ENCODE measurements at places on chromosomes 2 and 18.

DNA sequence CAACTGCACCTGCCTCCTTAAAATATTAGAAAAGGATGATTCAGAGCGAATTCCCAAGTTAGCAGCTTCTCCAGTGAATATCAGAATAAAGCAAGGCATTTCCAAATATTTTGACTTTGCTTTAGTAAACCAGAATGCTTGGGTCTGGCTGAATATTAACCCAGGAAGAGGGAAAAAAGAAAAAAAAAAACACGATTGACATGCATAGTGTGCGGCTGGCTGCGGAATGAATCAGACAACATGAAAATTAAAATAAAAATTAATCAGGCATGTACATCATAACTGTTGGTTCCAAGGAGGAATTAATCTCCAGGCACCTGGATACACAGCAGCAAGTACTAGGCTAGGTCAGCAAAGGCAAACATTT, 105.8 kb upstream of the NCKAP5 start:
- no peak for DNase-seq

- no peak for DNase-seq
Observed at GRCh38 chr2:234285541-234285940, 211.3 kb downstream of the ARL4C start.

DNA sequence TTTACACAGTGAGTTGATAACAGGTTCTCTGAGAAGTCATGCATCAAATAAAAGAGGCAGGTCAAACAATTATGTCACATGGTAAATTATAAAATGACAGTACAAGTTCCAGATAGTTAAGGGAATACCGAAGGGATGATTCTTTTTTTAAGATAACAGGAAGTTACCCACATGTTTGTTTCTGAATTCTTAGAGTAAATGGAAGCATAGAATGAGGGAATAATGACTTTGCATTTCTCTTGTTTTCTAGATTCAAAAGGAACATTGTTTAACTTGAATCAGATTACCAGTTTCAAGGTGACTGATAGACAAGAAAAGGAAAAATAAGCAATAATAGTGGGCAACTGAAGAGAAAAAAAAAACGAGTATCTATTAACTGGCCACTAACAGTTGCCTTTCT, 124.5 kb downstream of the MIB1 start:
- no peak for DNase-seq

DNA sequence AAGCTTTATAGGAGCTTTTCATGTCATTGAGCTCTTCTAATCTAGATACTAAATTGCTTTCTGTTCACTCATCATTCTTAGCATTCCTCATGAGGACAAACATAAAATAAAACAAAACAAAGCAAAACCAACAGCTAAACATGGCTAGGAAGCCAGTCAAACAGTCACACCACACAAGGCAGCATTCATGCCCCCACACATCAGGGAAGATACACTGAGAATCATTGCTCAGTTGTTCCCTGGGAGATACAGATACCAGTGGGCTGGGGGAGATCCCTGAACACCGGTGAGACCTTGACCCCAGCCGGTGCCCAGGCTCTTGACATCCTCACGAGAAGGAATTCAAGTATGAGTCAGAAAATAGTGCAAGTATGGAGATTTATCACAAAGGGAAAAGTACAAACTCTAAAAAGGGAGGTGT, 177.9 kb upstream of the ARL4C start:
- no peak for DNase-seq

GRCh38 chr2:122100346-122100745, 344.9 kb downstream of the TSN start:
- DNase-seq, result no peak

DNA sequence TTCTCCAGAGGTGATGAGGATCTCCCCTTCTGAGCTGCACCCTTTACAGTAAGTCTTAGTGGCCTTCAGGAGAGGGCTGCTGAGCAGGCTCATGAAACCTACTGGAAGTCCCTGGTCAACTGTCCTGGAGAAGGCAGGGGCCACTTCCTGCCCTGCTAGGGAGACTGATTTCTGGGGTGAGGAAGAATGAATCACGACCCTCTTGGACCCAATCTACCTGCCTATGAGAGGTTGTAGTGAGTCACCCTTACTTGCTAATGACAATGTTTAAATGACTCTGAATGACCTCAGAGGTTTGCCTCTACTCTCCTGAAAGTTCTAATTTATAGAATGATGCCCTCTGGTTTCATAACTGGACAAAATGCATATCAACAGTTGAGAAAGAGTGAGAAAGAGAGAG, 79.4 kb upstream of the FAM136A start:
- DNase-seq, result no peak

DNA sequence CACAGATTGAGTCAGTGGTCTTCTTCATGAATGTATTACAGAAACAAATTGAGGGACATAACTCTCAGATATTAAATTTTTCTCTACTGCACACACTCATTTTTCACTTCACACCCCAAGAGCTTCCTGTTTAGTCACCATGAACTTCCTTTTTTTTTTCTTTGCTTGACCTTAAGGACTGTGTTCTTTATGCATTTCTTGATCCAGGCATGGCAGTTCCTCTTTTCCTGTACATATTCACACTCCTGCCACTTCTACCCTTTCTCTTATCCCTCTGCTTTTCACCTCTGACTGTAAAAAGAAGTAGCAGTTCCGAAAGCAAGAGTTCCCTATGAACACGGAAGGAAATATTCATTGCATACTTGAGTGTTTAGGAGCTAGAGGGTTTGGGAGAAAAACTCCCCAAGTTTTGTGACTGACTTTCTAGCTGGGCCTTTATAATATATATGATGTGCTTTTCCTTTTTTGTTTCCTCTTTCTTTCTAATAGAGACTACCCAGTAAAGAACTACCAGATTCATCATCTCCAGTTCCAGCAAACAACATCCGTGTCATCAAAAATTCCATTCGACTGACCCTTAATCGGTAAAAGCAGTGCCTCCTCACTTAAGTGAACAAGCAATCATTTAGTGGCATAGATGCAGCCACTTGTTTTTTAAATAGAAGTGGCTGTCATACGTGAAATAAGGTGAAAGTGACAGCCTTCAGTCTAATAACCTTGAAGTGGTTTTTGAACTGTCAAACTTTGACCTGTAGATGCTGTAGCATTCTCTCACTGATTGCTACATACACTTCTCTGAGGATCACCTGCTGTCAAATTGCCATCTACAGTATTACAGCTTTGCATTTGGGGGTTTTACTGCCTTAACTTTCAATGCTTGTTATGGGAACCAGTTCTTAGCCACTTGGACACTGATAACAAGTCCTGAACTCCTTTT, 40.8 kb downstream of the PAPOLG start:
- DNase-seq, result no peak

DNA sequence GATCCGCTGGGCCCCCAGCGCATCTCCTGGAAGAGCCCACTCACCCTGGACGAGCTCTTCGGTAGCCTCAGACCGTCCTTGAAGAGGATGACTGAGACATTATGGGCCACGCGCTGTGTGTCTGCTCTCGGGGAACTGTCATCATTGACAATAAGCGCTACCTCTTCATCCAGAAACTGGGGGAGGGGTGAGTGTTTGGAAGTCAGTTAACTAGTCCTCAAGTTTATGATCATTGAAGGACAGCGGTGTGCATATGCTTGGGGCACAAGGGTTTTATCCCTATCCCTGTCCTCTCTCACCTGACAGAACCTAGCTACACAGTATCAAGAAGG, 586 bp downstream of the STK16 start:
- DNase-seq, result no peak

DNA sequence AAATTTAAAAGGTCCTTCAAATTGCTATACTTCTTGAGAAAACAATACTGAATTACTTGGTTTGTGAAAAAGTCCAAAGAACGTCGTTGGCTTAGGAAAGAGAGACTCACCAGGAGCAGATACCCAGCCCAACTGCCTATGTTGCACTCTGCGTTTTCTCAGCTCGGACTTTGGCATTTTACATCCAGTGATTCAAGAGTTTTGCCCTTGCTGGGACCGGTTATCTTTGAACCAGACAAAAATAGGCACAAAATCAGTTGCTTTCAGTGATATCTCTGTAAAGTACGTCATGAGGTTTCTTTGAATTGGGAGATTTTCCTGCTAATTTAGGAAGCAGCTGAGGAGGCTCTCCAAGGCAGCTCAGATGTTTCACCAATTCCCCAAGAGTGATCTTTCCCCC, 29.3 kb downstream of the FHOD3 start:
- DNase-seq, result no peak

GRCh38 chr2:61398413-61398812, 72.5 kb downstream of the USP34 start:
- no peak for DNase-seq

GRCh38 chr2:27378809-27379290, 1.7 kb downstream of the ZNF513 start:
- DNase-seq, result no peak

GRCh38 chr18:74489676-74490075, 6.5 kb upstream of the CNDP2 start:
- DNase-seq, result peak; percentile 37

GRCh38 chr18:59907660-59908059, 7.9 kb downstream of the PMAIP1 start:
- DNase-seq, result no peak

DNA sequence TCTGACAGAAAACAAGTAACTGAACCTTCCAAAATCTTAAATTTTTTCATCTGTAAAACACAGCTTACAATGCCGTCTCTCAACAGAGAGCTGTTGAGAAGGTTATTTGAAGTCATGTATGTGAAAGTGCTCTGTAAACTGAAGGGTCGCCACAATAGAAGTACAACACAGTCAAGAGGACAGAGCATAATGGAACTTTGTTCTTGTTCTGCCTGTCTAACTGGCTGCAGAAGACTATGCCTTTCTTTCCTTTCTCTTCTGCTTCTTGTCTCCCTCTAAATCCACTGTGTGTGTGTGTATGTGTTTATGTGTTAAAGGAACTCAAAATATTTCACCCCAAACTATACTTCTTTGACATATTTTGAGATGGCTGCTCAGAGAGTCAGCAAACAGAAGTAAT, 365.8 kb upstream of the RND3 start:
- DNase-seq, result no peak

- no peak for DNase-seq
Observed at GRCh38 chr2:30400151-30400954, 46.7 kb upstream of the LCLAT1 start.

GRCh38 chr18:11570769-11571412, 38.5 kb upstream of the SLC35G4 start:
- DNase-seq, result no peak

All from right lung (tissue), 10 donors.